Activated CD8-positive, alpha-beta T cell treated with anti-CD3 and anti-CD28 coated beads, Interleukin-2, amount 10 ng/mL, durations not matched to agents 7 days and 5 days (primary cell): ENCODE measurements at places on chromosomes 5 and 9.

DNA sequence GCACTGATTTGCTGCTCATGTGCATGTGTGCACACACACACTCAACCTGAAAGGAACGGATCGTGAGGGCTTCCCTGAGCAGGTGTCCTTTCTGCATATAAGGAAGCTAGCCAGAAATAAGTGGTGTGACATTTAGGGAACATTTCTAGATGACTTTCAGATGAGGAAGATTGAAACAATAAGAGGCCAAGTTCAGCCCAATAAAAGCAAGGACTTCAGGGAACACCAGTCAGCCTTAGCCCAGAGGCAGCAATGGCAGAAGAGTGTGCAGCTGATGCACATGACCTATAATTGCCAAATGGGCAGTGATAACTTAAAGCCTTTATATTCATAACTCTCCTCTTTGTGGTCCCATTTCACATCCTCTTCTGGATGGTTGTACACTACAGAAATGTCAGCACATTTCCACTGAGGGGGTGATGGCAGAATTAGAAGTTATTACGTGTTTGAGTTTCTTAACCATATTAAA lies 255.5 kb downstream of the TRIM32 start:
- H3K27me3 ChIP-seq = no peaks in the 10 kb centered on the region
- no peaks in the 10 kb centered on the region for H3K4me1 ChIP-seq
- DNase-seq = no peak
- H3K36me3 ChIP-seq = no peaks in the 10 kb centered on the region
- no peak overlapping the region for H3K27ac ChIP-seq

DNA sequence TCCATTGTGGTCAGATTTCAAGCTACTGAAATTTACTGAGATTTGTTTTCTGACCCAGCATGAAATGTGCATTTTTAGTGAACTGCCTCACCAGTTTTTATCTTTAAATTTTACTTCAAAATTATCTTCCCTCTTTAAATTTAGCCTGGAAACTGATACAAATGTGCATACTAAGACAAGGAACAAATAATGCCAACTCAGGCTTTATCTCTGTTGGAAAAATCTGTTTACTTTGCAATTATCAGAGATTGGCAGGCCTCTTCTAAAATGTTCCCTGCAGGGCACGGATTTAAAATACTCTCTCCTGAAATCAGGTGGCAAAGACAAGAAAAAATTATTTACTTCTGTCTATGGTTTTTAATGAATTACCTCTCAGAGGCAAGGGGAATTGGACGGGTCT lies 151.0 kb upstream of the PTCH1 start:
- no peaks in the 10 kb centered on the region for H3K4me1 ChIP-seq
- no peaks in the 10 kb centered on the region for H3K36me3 ChIP-seq
- H3K27me3 ChIP-seq = peaks cover 35% of the 10 kb centered on the region
- no peak overlapping the region for H3K27ac ChIP-seq
- no peak overlapping the region for H3K4me3 ChIP-seq
- DNase-seq = no peak

DNA sequence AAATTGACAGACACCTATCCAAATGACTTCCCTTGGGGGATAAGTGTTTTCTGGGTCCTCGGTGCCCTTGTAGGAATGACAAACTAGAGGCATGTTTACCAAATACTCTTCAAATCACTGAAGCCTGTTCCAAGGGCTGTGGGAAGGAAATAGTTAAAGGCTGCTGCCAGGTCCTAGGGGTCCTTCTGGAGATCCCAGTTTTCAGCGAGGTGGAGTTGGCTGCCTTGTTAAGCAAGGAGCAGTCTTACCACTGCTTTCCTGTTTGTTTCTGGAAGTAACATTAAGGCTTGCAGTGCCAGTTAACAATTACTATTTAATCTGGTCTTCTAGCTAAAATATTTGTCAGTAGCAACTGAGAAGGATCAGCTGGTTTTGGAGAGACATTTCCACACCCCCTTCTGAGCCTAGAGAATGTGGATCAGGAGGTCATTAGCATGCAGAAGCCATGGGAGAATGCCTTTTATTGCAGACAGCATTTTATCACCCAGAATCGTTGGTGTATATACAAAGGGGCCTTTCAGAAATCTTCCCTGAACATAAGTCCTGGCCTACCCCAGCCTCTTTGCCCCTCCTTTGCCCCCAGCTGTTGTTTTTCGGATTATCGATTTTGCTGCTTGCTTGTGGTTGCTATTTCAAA lies 238.8 kb downstream of the DMAC1 start:
- no peaks in the 10 kb centered on the region for H3K36me3 ChIP-seq
- DNase-seq = no peak
- no peak overlapping the region for H3K27ac ChIP-seq
- H3K27me3 ChIP-seq = peaks cover 9% of the 10 kb centered on the region
- H3K4me1 ChIP-seq = no peaks in the 10 kb centered on the region

- H3K27ac ChIP-seq = no peak overlapping the region
- peaks cover 8% of the 10 kb centered on the region for H3K27me3 ChIP-seq
- no peaks in the 10 kb centered on the region for H3K36me3 ChIP-seq
- H3K4me1 ChIP-seq = no peaks in the 10 kb centered on the region
Observed at GRCh38 chr5:74044936-74045335, 418.9 kb downstream of the ARHGEF28 start.

DNA sequence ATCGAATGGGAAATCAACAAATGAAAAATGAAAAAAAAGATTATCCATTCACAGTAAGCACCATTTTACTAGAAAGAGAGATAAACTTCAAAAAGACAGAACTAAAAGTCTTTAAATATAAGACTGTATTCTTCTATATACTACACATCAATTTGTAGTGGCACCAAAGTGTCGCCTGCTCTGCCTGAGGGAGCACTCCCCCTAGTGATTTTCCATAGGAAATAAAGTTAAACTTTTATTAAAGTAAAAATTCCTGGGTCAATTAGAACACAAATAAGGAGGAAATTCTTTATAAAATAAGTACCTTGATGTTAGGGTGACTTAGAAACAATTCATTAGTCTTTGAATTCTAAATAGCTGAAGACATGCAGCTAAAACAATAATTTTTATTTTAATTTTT lies 9.7 kb downstream of the RAD1 start:
- peaks cover 26% of the 10 kb centered on the region for H3K36me3 ChIP-seq
- peaks cover 5% of the 10 kb centered on the region for H3K4me1 ChIP-seq
- H3K27me3 ChIP-seq = no peaks in the 10 kb centered on the region
- no peak overlapping the region for H3K4me3 ChIP-seq
- no peak for DNase-seq

GRCh38 chr5:125874717-125875116 lies 548.5 kb upstream of the GRAMD2B start:
- no peaks in the 10 kb centered on the region for H3K4me1 ChIP-seq
- no peaks in the 10 kb centered on the region for H3K27me3 ChIP-seq
- no peak overlapping the region for H3K27ac ChIP-seq
- DNase-seq = no peak
- H3K36me3 ChIP-seq = no peaks in the 10 kb centered on the region

DNA sequence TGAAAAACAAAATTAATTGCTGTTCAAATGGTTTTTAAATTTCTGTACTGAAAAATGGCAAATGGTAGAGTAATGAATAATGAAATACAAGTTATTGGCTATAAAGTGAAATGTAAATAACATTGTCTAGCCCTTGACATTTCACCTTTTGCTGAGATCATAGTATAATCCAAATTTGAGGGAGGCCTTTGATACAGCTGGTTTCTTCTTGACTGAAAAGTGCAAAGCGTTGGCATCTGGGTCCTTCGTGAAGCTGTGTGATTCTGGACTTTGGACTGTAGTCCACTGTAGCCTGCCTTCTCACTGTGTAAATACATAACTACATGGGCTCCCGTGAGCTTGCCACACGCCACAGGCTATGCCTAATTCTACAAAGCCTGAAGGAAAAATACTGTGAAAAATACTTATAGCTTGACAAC lies 52.3 kb downstream of the ARHGEF28 start:
- peaks cover 2% of the 10 kb centered on the region for H3K27me3 ChIP-seq
- no peaks in the 10 kb centered on the region for H3K4me1 ChIP-seq
- H3K4me3 ChIP-seq = no peak overlapping the region
- DNase-seq = no peak

GRCh38 chr5:138159666-138160065 lies 18.8 kb downstream of the BRD8 start:
- H3K4me1 ChIP-seq = no peaks in the 10 kb centered on the region
- DNase-seq = no peak
- peaks cover 64% of the 10 kb centered on the region for H3K36me3 ChIP-seq
- no peak overlapping the region for H3K4me3 ChIP-seq

DNA sequence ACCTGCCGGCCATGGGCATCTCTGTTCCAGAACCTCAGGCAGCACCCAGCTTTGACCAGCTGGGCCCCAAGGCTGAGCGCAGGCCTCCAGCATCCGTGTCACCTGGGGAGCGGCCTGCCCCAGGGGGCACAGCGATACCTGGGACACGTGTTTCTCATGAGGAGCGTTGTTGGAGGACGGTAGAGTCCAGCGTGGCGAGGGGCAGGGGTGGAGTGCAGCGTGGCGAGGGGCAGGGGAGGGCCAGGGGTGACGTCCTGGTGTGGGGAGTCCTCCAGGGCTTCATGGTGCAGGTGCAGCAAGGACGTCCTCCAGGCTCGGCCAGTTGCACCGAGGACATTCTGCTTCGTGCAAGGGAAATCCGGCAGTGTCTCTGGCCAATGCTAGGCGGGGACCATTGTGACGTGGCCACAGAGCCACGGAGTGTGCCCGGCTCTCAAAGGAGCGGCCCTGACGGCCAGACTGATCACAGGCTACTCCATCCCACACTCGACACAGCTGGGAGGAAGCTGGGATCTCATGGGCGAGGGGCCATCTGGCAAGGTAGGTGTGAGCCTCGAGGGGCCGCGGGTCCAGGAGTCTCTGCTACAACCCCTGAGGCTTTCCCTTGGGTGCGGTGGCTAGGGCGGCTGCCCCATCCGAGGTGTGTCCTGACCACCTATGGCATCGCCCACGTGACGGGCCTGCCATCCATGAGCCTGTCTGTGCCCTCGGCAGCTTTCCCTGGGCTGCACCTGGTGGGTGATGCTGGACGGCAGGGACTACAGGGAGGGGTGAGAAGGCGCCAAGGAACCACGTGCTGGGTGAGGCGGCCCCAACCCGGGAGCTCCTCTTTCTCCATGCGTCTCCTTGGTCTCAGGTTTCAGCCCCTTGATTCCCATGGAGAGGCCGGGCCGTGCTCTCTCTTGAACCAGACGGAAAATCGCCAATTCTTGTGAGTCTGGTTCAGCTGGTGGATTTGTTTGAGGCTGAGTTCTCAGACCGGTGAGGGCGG lies 33.8 kb downstream of the SLC9A3 start:
- no peak overlapping the region for H3K4me3 ChIP-seq
- no peak for DNase-seq
- H3K27ac ChIP-seq = no peak overlapping the region
- peaks cover 10% of the 10 kb centered on the region for H3K4me1 ChIP-seq
